ENCODE measurements at places on chromosomes 12 and 14.
A peak's percentile ranks its signal among the peaks of the same experiment; 100 is the strongest.

GRCh38 chr12:47964106-47964728, 821 bp downstream of the TMEM106C start:
- DNase-seq = peak; percentile 60

DNA sequence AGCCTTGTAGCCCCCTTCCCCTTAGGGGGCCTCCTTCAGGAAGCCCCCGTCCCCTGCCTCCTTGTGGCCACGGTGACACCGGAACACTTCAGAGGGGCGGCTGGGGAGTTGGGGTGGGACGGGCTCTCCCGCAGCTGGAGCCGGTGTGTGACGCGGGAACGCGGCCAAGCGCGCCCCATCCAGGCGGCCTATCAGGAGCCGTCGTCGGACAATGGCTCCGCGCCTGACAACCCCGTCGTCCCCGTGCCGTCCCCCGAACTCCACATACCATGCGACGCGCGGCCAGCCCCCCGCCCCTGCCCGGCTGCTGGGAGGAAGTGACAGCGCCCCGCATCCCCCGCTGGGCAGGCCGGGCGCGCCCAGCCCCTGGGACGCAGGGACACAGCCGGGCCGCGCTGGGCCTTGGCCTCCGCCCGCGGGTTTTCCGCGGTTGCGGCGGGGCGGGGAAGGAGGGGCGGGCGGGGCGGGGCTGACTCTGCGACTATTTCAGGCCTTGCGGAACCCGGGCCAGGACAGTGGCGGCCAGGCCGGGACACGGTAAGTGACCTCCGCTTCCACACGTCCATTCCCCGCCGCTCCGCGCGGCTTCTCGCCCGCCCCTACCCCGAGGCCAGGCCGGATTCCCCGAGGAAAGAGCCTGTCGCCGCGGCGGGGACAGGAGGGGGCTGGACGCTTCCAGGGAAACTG, at the start of gene TNFAIP2:
Gene TNFAIP2, plus strand, starts transcription at position 515 of the 687 bp plus-strand sequence. CDS start 2,997 bp downstream, outside the sequence.
- DNase-seq = peak; percentile 85

GRCh38 chr12:111578971-111579340, 20.2 kb downstream of the ATXN2 start:
- DNase-seq = no peak

DNA sequence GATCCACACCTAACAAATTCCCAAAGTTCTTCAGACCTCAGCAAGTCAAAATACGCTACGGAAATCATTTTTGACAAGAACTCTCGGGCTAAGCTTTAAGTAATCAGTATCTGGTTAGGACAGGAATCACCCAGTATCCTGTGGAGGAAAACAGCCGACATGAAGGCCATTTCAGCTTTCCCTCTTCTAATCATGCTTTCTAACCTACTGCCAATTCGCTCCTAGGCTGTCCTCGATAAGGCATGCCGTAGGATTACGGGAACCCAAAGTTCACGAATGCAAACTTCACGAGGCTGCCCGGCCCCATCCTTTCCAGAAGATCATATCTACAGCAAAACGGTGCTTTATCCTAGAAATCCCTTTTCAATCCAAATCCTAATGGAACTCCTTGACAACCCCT, 81.8 kb upstream of the PTPRB start:
- peak; percentile 13 for DNase-seq

DNA sequence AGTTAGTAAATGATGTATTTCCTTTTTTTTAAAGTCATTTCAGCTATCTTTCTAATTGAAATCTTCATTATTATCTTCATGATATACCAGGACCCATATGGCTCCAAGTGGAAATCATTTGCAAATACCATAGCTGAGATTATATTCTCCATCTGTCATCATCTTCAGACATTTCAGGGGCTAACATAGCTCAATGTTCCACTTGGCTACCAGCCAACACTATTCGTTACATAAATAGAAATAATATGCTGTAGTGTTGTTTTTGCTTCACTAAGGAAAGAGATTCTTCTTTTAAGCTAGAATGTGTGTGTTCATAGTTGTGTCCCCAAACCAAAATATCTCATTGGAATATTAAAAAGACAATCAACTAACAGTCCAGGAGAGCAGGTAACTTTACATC, 225.1 kb downstream of the DIO2 start:
- DNase-seq = no peak

DNA sequence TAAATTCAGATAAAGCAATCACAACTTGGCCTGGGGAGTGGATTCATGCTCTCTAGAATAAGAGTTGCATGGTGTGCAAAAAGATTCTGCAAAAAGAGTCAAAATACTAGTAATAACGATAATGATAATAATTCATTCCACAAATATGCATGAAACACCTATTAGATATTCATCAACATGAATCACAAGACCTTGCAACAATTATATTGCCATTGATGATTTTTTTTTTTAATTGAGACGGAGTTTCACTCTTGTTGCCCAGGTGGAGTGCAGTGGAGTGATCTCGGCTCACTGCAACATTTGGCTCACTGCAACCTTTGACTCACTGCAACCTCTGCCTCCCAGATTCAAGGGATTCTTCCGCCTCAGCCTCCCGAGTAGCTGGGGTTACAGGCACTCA, 109.2 kb upstream of the FLRT2 start:
- DNase-seq = no peak

DNA sequence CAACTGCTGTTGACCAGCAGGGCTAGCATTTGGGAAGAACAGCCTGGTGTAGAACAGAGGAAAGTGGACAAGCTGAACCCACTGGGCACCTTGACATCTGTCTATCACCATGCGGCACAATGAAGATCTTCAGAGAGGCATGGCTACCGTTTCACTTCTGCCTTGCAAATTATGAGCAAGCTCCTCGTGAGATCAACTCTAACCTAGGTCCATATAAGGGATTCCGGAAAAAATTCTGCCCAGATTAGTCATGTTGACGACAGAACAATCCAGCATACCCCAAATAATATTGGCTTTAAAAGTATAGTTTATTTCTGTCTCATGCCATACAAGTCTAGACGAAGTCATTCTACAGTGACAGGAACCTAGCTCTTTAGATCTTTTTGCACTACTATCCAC, 91.6 kb upstream of the ATF7IP start:
- no peak for DNase-seq

DNA sequence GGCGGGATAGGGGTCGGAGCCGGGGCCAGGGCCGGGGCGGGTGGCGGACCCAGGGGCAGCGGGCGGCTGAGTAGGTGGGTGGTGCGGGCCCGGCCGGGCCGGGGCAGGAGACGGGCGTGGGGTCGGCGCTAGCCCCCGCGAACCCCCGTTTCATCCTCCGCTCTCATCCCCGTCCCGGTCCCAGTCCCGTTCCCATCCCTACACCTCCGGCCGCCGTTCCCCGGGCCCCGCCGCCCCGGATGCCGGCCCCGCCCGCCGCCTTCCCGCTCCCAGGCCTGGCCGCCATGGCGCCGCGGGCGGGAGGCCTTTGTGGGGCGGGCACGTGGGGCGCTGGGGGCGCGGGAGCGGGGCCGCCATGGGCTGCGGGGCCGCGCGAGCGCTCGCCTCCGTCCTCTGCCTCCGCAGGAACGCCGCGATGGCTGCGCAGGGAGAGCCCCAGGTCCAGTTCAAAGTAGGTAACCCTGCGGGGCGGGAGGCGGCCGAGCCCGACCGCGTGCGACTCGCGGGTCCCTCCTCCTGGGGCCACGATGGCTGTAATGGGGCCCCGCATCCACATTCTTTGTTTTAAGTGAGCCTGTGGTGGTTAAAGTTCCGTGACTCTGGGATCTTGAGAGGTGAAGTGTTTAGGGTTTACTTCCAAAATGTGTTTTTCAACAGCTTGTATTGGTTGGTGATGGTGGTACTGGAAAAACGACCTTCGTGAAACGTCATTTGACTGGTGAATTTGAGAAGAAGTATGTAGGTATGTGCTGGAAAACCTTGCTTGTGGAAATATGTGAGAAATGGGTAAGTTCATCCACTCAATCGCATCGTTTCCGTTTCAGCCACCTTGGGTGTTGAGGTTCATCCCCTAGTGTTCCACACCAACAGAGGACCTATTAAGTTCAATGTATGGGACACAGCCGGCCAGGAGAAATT, 572 bp downstream of the RAN start:
- DNase-seq = peak; percentile 34

DNA sequence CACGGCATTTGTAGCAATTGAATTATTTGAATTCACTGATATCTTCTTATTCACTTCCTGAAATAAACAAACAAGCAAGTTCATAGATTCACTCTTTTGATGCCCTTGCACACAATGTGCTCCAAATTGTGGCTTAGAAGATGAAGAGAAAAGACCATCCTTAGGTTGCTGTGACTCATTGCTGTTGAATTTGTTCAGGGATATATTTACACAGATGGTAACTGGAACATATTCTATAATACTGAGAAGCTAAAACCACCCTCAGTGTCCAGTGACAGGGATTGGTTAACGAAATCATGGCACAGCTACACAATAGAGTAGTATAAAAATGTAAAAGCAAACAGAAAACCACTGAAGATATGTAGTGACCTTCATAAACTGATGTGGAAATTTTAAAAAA, 3.1 kb downstream of the PRB4 start:
- no peak for DNase-seq

- DNase-seq = peak; percentile 6
Observed at GRCh38 chr12:40942326-40942725, 245.8 kb upstream of the PDZRN4 start.

- DNase-seq = no peak
Observed at GRCh38 chr14:73146111-73146510, 9.8 kb downstream of the PSEN1 start.

DNA sequence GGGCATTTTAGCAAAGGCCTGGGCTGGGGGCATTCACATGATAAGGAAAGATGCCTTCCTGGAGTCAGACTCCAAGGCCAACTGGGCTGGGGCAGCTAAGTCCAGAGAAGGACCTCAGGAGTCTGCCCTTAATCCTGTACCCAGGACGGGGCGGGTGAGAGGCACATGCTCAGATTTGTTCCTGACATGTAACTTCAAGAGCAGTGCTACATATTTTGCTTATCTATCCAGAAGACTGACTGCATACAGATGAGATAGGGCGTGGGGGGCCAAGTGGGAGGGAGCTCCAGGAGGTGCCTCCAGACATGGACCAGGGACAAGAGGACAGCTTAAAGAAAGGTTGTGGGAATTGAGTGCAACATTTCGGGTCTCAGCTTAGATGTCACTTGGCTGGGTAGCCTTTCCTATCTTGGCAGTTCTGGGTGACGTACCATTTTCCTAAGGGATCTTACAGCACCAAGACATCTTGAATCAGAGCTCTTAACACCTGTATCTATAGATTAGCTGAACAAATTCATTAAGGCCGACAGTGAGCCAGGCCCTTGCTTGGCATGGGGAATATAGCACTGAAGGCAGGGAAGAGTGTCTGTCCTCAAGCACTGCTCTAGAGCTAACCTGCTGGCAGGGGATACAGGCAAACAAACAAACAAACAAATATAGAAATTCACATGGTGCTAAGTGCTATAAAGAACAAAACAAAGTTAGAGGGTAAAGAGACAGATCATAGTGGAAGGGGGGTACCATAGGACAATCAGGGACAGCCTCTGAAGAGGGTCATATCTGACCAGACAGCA, 61.2 kb downstream of the PTPN21 start:
- no peak for DNase-seq

GRCh38 chr12:81874586-81874985, 115.4 kb upstream of the PPFIA2 start:
- DNase-seq = no peak

GRCh38 chr14:93090826-93091555, 24.7 kb downstream of the ITPK1 start:
- no peak for DNase-seq
